ENCODE measurements at places on chromosomes 16 and 17.

DNA sequence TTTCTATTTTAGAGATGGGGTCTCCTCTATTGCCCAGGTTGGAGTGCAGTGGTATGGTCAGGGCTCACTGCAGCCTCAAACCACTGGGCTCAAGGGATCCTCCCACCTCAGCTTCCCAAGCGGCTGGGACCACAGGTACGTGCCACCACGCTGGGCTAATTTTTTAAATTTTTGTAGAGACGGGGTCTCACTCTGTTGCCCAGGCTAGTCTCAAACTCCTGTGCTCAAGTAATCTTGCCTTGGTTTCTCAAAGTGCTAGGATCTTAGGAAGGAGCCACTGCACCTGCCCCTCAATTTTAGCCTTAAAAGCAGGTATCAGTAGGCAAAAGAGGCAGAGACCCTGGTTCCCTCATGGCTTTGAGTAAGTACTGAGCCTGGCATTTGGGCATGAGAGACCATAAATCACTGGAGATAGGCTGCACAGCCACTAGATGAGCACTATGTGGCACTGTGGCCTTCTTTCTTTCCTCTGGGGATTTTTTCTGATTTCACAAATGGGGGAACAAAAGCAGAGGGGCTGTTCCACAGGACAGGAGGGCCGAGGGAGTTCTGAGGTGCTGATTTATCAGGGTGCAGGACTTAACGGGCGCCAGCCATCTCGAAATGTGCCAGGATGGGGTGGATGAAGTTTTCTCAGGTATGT is 82.2 kb downstream of the PLXDC1 start:
- peak; percentile 44 for DNase-seq

GRCh38 chr16:10368969-10369551 is 16.8 kb upstream of the ATF7IP2 start:
- no peak for DNase-seq

GRCh38 chr16:86672179-86672863 is 94.0 kb downstream of the FOXL1 start:
- DNase-seq = no peak

GRCh38 chr17:57186226-57187019 is 69.9 kb upstream of the MSI2 start:
- no peak for DNase-seq

DNA sequence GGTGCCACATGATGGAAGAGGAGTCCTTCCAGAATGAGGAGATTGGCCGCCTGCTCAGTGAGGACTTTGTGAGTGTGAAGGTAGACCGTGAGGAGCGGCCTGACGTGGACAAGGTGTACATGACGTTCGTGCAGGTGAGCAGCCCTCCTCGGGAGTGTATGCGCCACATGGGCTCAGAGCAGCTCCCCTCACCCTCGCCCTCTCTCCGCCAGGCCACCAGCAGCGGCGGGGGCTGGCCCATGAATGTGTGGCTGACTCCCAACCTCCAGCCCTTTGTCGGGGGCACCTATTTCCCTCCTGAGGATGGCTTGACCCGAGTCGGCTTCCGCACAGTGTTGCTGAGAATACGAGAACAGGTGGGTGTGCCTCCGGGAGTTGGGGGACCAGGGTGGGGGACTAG is 1.9 kb downstream of the SPATA20 start:
- no peak for DNase-seq
